Hippocampal formation (tissue), 2 donors: ENCODE measurements at places on chromosomes 3 and 15.

DNA sequence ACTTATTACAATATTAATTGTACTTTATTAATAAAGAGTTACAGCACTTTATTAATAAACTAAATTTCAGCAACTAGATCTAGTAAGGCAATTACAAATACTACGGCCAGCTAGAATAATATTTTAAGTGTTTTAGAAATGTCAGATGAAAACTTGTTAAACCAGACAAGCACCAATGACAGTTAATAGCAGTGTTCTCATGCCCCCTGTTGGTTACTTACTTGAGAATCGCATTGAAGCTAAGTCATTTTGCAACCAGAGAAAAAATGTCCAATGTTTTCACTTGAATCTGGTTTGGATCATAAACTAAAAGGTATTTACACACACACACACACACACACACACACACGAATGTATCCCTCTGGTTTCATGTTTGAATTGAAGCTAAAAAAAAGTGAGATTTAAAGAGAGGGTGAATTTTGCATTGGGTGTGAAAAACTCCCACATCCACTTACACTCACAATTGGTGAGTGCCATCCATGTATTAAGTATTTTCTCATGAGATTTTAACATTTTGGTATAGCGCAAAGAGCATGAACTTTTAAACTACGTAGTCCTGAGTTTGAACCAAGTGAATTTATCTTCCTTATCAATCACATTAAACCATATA is 347.7 kb downstream of the ZBBX start:
- DNase-seq, result peak; percentile 32

DNA sequence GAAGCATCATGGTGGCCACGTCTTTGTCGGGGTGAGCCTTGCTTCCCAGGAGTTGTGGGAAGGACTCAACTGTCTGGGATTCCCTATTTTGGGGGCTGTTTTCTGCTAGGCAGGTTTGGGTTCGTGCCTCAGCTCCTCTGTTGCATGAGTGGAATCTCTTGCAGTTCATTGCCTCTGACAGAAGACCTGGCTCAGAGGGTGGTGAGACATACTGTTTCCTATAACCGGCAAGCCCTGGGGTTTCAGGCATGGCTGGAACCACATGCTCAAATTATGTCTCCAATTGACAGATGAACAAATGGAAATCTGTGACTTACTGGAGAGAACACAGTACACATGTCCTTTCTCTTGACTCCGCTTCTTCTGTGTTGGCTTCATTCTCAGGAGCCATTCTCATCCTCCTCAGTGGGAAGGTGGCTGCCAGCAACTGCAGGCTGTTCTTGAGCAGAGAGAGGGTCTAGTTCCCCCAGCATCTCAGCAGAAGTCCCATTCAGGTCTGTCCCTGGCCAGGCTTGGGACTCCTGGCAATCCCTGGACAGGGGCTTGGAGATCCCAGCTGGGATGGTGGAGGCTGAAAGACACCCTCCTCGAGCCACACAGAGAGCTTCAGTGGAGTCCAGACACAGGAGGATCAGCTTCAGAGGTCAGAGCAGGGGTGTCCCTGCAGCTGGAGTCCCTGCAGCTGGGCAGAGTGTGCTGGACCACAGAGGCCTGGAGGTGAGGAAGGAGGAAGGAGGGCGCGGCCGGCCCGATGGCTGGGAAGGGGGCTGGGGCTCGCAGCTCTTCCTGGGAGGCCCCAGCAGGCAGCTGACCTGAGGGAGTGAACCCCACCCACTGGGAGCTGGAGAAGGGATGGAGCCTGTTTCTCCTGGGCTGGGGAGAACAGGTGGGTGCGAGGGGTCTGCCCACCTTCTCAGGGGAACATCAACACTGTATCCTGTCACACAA is 97.6 kb downstream of the LSM3 start:
- DNase-seq, result no peak

- no peak for DNase-seq
Observed at GRCh38 chr15:39016706-39017105, 452.1 kb upstream of the RASGRP1 start.

DNA sequence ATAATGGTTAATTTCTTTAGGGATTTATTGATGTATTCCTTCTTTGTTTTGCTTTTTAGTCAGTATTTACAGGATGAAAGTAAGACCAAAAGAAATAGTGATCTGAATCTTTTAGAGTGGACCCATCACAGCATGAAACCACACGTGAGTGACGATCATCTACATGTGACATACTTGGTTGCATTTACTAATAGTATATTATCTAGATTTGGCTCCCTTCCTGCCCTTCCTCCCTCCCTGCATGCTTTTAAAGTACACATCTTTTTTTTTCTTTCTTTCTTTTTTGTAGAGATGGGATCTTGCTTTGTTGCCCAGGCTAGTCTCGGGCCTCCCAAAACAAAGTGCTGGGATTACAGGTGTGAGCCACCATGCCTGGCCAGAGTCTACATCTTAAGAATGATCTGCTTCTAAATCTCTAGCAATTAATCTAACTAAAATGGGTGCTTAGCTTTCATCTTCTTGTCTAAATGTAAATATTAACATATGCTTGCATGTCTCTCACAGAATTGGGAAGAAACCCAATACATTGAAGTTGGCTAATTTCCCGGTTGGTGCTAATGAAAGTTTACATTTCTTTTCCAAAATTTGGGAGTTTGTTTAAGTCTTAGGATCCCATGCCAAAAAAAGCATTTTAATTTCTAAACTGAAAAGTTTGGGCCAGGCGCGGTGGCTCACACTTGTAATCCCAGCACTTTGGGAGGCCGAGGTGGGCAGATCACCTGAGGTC is 38.0 kb downstream of the SENP2 start:
- DNase-seq, result no peak

- DNase-seq, result no peak
Observed at GRCh38 chr3:156602424-156602823, 47.5 kb upstream of the SSR3 start.

DNA sequence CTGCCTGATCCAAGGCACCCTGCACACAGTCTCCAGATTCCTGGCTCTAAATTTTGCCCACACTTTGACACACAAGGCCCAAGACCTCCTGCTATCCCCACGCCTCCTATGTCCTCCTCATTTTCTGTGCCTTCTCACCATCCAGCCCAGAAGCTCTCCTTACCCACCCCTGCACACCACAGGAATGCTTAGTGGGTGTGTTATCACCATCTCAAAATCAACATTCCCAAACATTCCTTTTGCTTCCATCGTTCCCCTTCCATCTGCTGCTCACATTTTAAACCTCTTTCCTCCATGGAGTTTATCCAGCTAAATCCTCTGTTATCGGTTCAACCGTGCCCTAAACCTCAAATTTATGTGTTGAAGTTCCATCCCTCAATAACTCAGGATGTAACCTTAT is 43.9 kb downstream of the DGKG start:
- DNase-seq, result no peak

DNA sequence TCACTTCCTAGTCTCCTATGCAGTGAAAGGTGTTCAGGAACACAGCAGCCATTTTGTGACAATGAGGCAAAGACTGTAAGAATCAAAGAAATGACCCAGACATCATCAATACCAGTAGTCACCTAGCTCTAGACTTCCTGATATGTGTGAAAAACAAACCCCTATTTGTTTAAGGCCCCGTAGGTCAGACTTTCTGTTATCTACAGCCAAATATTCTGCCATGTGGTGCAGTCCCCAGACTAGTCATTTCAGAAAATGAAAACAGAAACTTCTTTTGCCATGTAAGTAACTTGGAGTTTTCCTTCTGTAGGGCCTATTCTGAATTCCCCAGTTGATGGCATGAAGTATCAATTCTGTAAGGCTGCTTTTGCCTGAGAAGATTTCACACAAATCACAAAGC is 181.7 kb upstream of the SNTN start:
- DNase-seq, result no peak

DNA sequence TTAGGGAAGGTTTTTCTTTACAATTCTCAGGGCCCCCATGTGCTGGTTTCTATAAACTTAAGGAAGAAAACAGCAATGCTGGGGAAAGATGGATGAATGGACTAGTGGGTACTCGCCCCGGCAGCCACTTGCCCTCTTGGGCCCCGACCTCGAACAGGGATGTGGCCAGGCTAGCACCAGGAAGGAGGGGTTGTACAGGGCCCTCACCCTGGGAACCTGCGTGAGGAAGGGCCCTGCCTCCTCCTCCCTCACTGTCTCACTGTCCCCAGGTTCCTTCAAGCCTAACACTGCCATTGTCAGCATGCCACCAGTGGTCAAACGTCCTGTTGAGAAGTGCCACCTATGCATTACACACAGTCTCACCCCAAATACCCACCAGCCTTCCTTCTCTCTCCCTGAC is 9.1 kb downstream of the ADAMTS17 start:
- DNase-seq, result no peak

DNA sequence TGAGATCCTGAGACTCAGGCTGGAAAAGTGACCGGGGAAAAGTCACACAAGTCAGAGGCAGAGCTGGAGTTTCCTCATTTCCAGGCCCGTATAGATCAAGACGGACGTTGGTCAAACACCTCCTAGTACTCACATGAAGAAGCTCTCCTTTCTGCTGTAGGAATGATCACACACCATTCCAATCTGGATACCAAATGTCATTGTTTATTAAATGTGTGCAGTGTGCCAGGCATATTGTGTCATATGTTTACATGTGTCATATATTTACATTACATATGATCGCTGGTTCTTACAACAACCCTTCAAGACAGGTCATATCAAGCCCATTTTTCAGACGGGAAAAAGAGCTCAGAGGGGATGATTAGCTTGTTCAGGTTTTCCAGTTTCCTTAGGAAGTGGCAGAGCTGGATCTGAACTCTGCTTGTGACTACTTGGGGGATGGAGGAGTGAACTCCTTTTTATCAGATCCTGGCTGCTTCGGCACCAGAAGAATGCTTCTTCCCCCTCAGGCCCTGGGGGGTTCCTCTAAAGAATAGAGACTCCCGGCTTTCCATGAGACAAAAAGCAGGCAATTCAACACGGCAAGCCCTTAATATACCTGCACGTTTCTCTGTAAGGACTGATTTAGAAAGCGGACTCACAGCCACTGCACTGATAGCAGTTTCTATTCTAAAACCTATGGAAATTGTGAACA is 41.9 kb downstream of the FAM43A start:
- no peak for DNase-seq

- DNase-seq, result no peak
Observed at GRCh38 chr3:123881771-123882170, 2.4 kb downstream of the MYLK start.

- peak; percentile 58 for DNase-seq
Observed at GRCh38 chr3:47681016-47681415, 100.7 kb downstream of the SMARCC1 start.

DNA sequence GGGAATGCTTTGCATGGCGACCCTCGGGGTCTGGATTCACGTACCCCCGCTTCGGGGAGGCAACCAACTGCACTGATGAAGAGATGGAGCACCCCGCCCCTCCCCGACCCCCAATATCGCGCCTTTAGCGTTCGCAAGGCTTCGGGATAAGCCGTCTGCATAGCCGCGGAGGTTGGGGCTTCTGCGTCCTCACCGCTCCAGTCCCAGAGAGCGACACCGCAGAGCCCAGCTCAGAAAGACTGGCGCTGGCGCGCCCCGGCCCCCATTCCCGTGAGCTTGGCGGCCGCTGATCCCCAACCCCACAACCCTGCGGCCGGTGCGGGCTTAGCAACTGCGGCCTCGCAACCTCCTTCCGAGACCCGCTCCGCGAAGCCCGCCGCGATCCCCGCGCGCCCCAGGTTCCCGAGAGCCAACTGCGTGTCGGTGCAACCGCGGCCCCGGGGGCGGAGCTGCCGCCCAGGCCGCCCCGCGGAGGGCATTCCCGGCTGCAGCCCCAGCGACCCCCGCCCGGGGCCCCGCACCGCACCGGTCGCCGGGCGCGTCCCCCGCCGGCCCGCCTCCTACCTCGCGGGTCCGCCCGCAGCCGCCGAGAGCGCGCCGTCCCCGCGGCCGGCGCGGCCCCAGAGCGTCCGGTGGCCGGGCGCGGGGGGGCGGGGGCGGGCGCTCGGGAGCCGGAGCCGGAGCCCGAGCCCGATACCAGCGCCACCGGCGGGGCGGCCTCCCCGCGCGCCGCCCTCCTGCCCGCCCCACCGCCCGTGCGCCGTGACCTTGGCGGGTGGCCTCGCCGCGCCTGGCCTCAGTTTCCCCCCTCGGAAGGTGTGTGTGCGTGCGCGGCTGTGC is 79.5 kb downstream of the IQSEC1 start:
- DNase-seq, result no peak

- DNase-seq, result peak; percentile 50
Observed at GRCh38 chr15:44066211-44066827, 128.8 kb downstream of the FRMD5 start.

DNA sequence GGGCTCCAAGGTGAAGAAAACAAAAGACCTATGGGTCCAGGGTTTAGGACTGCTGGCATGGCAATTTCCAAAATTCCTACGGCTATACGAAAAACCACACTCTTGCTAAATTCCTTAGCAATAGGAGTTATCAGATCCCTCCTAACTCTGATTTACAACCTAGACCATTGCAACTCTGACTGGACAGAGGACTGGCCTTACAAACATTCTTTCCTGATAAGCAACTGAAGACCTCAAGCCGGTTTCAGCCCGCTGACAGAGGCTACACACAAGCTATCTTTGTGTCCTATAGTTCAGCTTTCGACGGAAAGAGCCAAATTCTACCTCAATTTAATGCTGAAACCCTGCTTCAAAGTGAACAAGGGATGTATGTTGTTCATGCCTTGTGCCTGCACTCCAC is 38.3 kb upstream of the AGBL1 start:
- no peak for DNase-seq

- no peak for DNase-seq
Observed at GRCh38 chr3:160840590-160840989, 84.6 kb downstream of the PPM1L start.

DNA sequence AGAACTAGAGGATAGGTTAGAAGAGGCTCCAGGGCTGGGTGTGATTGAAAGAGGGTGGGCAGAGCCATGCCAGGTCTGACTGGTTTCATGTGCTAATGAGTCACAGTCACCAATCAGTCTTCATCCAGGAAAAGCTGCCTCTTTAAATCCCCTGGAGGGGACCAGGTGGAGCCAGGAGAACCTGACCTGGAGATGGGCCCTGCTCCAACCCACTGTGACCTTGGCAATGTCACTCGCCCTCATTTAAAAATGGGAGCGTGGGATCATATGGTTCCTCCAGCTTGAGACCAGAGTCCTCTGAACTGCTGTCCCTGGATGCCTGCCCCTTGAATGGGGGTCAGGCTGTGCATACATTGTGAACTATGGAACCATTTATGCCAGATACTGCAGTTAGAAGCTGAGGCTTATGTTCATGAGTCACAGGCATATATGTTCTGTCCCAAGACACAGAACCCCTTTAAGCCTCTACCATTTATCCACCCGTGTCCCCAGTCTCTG is 23.0 kb downstream of the HES1 start:
- no peak for DNase-seq

GRCh38 chr15:58019503-58020376 is 45.8 kb downstream of the ALDH1A2 start:
- DNase-seq, result no peak

DNA sequence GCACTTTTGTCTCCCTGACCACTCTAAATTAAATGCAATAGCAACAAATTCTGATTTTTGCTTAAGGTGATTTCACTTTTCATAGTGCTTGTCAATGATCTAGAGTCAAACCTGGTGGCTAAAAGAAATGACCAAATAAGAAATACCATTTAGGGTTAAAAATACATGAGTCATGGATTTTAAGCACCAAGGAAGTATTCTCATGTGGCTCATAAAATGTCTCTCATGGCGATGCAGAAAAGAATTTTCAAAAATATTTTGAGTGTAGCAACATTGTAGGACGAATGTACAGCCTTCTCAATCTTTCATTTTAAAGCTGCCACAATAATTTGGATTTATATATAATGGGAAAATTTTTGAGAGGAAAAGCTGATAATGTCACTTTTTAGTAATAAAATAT is 193.6 kb downstream of the EPHA3 start:
- no peak for DNase-seq
